ENCODE measurements at places on chromosomes 2 and 18.

DNA sequence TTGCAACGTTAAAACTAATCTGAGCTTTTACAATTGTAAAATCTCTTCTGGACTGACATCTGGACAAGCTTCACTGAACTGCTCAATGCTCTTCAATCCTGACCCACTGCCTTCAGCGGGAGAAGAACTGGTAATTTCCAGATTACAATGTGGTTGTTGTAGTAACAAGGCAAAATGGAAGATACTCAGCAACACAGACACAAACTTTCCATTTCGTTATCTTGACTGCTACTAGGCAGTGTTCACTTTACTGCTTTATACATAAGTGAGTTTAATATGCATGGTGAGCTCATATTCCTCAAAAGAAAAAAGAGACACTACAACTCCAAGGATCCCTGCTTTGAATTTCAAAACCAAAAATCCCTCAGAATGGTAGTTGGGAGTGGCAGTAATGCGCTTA lies 51.9 kb downstream of the GRB14 start:
- DNase-seq = no peak

GRCh38 chr2:182113334-182113733 lies 127.7 kb downstream of the PPP1R1C start:
- no peak for DNase-seq

DNA sequence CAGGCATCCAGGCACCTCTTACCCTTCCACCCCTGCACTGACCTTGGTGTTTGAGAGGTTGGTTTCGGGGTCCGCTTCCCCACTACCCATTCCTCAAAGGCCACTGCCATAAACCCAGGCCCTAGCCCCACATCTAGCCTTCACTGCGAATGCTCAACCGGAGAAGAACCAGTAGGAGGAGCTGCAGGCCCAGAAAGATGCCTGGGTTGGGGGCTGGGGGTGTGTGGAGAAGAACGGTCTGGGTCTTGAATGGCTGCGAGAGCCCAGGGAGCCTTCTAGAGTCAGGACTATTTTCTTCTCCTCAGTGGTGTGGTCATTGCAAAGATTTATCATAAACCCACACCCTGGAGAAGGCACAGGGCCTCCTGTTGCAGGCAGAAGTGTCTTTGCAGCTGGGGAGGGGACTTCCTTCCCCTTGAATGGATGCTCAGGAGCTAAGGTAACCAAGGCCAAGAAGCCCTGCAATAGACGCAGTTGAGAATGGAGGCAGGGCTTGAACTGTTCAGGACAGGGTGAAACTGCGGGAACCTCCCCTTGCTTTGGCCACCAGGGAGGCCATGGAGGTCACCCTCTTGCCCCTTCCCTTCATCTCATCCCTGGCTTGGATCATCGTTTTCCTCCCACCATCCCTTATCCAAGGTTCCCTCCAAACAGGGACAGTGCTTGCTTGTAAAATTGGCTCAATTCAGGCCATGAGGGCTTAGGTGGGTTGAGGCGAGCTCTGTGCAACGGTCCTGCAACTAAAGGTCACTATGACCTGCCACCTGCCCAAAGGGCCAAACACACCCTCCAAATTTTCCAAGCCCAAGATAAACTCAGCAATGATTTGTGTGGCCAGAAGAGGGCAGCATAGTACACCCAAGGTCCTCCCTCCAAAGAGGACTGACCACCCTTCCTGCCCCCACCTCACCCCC lies 20.9 kb downstream of the THNSL2 start:
- DNase-seq = peak; percentile 33

DNA sequence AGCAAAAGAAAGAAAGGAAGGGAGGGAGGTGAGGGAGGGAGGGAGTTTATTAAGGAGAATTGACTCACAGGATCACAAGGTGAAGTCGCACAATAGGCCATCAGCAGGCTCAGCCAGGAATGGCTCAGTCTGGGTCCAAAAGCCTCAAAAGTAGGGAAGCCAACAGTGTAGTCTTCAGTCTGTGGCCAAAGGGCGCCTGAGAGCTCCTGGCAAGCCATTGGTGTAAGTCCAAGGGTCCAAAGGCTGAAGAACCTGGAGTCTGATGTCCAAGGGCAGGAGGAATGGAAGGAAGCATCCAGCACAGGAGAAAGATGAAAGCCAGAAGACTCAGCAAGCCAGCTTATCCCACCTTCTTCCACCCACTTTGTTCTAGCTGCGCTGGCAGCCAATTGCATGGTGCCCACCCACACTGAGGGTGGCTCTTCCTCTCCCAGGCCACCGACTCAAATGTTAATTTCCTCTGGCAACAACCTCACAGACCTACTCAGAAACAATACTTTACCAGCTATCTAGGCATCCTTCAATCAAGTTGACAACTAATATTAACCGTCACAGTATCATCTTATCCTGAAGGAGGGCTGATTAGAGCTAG lies 5.8 kb upstream of the ACAA2 start:
- no peak for DNase-seq

GRCh38 chr2:159179696-159180095 lies 106.8 kb downstream of the WDSUB1 start:
- no peak for DNase-seq

DNA sequence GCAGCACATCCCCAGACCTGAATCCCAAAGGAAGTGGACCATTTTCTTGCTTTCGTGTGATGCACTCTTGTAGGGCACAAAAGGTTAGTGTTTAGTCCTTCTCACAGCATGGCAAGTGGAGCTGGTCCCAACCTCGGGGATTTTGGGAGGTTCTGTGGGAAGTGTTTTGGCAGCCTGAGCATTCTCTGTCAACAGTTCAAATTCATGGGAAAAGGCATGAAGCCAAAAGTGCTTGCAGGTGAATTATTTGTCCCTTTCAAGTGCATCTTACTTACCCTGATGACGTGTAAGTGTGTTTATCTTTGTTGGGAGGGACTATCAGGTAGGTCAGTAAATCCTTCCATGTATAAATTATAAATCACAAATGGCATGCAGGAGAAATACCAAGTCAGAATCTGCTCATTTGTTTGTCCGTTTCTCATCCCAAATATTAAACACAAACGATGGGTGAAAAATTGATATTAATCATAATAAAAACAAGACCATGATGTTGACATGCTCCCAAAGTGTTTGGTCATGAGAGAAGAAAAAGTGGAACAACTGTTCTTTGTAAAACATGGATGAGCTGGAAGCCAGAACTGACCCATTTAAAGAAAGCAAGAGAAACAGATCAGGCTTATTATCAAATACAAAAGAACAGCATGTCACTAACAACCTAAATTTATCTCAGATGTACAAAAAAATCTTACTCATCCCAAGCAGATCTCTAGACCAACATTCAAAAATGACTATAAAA lies 57.6 kb downstream of the EPHA4 start:
- peak; percentile 20 for DNase-seq

GRCh38 chr2:60505880-60506260 lies 47.6 kb downstream of the BCL11A start:
- DNase-seq = no peak

DNA sequence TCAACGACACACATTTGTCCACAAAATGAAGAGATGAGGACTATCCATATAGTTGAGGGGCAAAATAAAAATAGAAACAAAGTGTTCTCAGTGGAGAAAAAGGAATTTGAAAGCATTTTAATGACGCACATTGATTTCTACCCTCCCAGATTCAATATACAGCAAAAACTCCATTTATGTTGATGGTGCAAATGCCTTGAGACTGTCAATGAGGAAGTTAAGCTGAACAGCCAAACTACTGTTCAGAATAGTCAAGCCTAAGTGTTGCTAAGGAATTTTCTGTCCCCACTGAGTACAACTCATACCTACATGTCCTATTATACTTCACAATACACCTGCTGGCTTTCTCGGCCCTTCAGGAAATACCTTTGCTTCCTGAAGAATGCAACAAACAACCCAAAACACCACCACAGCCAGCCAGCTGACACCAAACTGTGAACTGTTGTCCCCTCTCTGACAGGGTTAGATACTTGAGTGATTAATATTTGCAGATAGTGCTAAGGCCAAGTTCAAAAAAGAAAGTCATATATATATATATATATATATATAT lies 27.8 kb upstream of the DARS1 start:
- no peak for DNase-seq

DNA sequence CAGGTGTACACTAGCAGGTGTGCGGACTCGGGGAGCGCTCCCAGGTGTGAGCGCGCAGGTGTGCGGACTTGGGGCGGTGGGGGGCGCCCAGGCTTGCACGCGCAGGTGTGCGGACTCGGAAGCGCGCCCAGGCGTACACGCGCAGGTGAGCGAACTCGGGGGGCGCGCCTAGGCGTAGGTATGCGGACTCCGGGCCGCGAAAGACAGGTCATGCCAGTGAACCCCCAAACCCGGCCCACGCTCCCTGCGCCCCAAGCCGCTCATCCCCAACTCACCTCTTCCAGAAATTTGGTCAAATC lies 342 bp downstream of the CYB5A start:
- no peak for DNase-seq

Measured in NCI-H774 (cell line).